Stimulated activated CD4-positive, alpha-beta T cell treated with anti-CD3 and anti-CD28 coated beads, Interleukin-2, amount 100 ng/mL, for 24 hours (primary cell): ENCODE measurements at places on chromosomes 2 and 18.

GRCh38 chr2:127089478-127090235 is 17.3 kb downstream of the BIN1 start:
- no peak for DNase-seq

DNA sequence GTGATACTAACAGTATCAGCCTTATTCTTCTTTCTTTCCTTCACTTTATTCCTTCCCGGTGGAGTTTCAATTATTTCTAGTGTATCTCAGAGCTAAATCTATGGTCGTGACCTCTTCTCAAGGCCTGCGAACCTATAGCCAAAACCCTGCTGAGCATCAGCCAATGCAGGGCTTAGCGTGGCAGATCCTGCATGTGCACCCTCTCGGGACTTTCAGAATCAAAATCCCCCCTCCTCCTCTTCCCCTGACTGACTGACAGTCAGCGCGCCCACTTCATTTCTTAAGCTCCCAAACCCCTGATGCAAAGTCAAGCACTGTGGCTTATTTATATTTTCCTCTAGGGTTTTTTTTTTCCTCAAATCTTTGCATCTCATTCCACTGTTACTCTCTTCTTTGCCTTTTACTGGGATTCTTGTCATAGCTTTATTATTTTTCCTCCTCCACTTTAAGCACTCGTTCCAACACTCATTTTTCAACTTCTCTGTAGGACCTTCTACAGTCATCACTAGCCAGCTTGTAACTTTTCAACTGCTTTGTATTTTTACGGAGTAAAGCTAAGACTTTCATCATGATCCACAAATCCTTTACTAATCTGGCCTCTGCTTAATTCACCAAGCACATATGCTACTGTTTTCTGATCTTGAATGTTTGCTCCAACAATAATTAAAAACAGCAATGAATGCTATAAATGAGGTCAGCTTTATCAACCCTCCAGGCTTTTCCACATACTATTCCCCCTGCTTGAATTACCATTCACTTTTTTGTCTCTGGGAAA is 896.5 kb upstream of the PIK3C3 start:
- no peak for DNase-seq

- no peak for DNase-seq
Measured at GRCh38 chr2:41182961-41183360, 731.1 kb upstream of the SLC8A1 start.

DNA sequence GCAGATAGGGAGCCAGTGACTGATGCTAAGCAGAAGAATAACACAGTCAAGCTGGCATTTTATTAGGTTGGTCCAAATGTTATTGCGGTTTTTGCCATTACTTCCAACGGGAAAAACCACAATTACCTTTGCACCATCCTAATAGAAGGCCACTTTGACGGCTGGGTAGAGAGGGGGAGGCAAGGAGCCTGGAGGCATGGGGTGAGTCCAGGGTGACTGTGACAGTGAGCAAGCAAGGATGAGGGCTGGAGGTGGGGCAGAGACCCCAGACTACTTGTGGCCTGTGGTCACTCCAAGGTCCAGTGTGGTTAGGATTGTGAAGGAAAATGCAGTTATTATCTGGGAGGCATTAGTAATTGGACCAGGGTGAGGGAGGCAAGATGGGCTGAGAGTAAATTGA is 389.5 kb downstream of the CLIP4 start:
- DNase-seq, result no peak

GRCh38 chr2:127330753-127331152 is 36.8 kb upstream of the ERCC3 start:
- no peak for DNase-seq

DNA sequence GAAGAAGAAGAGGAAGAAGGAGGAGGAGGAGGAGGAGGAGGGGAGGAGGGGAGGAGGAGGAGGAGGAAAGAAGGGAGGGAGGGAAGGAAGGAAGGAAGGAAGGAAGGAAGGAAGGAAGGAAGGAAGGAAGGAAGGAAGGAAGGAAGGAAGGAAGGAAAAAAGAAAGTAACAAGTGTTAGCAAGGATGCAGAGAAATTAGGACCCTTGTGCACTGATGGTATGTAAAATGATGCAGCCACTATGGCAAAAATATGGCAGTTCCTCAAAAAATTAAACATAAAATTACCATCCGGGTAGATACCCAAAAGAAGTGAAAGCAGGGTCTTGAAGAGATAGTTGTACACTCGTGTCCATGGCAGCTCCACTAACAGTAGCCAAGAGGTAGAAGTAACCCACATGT is 67.4 kb downstream of the DYM start:
- DNase-seq, result no peak
